GM12892 (cell line): ENCODE measurements at places on chromosomes 7 and 10.

DNA sequence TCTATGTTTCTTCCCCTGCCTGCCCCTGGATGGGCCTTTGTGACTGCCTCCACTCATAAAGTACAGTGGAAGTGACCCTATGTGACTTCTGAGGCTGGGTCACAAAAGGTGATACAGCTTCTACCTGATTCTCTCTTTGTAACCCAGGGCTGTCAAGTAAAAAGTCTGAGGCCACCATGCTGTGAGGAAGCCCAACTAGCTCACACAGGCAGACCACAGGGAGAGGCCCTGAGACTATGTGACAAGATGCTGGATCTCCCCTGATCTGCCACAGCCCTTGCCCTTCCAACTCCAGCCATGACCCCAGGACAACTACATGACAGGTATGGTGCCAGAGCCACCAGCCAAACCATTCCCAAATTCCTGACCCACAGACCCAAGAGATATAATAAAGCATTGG, 45.8 kb downstream of the DRGX start:
- no peak for DNase-seq

DNA sequence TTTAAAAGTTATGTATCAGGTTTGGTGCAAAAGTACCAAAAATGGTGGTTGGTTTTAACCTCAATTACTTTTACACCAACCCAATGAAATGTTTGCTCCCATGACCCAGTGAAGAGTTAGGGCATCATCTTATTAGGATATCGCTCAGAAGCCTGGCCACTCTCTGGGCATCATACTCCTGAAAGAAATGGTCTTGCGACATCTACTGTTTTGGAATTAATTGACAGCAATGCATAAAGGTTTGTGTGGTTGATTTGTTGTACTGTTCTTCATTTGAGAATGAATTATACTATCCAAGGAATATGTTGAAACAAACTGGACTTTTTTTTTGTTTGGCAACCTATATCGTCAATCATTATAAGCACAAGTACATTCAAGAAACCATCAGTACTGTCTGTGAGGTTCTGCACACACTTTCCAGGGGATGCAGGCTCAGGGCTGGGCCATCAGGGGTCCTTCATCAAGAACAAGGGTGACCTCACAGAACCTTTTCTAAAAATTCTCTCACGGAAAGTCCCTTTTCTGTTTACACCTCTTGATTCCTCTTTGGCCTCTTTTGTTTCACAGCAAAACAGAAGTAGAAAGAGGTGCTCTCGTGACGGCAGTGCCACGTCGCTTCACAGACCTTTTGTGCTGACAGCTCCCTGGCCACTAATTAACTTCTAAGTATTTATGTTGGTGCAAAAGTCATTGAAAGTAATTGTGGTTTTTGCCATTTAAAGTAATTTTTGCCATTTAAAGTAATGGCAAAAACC, 117.2 kb upstream of the KLF6 start:
- DNase-seq = peak; percentile 22

DNA sequence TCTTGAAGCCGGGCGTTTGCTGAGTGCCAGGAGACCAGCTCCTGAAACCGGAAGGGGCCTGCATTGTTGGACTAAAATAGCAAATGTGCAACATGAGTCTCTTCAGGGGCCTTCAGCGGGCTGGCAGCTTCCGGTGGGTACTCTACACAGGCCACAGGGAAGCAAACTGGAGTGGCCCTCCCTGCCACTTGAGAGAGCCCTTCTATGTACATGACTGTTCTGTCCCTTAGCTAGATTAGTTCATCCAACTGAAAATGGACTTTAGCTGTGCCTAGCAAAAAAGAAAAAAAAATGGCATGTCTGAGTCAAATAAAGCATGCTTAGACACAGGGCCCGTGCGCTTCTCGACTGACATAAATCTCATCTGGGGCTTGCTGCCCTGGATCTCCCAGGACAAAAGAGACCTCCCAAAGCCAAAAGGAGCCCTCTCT, 115.3 kb upstream of the TCF7L2 start:
- DNase-seq = no peak

DNA sequence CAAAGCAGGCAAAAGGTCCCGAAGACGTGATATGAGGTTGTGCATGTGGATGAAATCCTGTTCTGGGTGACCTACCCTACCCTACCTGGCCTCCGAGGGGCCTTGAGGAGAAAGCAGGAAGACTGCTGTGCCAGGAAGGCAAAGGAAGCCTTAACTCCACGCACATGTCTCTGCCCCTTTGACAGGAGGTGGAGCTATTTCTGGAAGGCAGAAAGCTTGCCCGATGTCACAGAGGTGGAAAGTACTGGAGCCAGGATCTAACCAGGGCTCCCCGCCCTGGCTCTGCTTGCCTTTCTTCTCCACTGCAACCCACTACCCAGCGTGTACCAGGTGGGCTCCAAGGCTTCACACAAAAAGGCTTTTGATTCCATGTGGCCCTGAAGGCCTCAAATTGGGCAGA, 66.4 kb upstream of the DDC start:
- no peak for DNase-seq

DNA sequence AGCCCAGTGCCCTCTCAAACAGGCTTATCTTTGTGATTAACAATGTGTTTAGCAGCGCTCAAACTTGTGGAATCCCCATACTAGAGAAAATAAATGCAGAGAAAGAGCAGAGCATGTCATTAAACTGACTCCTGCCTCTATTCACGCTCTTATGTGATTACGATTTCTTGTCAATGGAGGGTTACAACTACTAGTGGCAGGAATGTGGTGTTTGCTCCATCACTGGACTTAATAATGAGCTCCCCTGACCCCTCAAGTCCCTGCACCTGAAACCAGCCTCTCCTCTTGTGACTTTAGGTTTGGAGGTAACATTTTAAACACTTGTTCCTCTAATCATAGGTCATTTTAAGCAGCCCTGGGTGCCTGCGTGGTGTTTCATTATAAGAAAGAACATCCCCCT, 121.9 kb downstream of the PLPP4 start:
- DNase-seq = no peak

DNA sequence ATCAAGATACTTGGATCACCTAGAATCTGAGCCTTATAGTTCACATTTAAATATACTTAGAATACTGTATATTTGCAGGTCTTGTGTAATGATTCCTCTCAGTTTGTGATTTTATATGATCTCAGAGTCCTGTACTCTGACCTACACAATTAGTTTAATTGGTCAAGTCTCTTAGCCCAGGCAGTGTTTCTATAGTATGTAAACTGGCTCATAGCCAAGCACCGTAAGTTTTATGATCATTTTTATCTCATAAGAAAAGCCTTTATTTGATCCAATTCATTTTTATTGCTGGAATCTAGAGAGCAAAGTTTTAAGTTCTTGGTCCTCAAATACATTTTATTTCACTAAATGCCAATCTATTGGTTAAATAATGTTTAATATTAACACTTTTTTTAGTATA, 242.2 kb downstream of the MALRD1 start:
- DNase-seq = no peak

DNA sequence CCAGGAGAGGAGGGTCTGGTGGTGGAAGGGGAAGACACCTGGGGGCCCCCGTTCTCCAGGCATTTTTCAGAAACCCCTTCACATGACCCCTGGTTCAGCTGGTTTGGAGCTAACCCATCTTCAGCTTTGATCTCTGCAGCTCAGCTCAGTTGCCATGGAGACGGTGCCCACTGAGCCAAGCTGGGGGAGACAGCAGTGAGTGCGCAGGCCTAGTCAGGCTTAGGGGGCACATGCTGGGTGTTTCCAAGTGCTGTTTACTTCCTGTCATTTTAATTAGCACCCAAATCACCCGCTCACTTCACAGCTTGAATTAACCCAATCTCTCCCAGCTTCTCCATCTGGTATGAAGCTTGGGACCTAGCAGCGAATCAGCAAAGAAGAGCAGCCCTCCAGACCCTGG, 9.0 kb downstream of the SPOCK2 start:
- peak; percentile 19 for DNase-seq

GRCh38 chr10:73759512-73760115, 15.4 kb downstream of the SEC24C start:
- no peak for DNase-seq

DNA sequence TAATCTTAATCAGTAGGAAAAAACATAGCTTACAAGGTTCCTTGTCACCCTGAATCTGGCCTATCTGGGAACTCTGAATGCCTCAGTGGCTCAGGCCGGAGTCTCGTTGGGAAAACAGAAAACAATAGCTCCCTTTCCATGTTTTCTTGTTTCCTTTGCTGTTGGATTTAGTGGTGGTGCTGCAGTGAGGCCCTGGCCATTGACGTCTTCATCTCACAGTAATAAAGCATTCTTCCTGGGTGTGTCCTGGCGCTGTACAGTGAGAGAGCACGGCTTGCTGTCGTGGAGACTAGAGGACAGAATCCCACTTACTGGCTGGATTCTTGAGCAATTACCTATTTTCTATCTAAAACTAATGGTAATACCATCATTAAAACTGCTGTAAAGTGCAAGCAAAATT, 1.3 kb upstream of the SPOCK2 start:
- DNase-seq = no peak

DNA sequence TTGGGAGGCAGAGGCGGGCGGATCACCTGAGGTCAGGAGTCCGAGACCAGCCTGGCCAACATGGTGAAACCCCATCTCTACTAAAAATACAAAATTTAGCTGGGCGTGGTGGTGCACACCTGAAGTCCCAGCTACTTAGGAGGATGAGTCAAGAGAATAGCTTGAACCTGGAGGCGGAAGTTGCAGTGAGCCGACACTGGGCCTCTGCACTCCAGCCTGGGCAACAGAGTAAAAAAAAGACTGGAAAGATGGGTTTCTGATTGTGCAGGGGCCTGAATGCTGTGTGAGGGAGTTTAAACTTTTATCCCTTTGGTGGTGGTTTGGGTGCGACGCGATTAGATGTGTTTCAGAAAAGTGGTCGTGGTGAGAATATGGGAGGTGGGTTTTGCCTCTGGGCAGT, 1.8 kb downstream of the CHST12 start:
- no peak for DNase-seq

DNA sequence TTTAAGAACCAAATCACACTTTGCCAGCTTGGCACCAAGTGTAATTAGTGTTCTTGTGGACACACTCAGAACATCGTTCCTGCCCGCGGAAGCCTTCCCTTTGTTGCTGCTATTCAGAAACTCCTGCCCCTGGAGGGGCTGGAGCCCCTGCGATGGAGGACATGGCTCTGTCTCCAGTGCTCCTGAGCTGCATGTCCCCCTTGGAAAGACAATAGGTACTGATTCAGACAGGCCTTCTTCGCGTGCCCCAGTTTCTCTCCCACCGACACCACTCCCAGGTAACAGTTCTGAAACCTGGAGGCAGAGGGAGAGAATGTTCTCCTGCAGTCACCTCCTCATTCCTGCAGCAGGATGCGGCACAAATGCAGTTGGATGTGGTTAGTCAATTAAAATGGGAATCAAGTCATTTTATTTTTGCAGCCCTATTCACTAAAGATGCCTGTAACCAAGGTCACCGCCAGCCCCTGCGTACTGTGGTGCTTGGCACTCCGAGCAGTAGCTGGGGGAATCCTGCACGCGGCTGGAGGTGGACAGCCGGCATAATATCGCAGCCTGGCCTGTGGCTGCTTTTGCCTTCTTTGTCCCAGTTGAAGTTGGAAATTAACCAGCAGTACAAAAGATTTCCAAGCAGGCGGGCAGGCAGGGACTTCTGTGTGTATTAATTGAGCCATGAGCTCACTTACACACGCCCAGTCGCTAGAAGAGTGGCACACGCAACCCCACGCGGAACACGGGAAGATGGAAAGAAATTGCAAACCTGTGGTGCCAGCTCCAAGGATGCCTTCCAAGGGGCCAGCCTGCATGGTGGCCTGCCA, 205.7 kb downstream of the EBF3 start:
- no peak for DNase-seq

GRCh38 chr10:46064269-46064817, 18.3 kb upstream of the MSMB start:
- DNase-seq = no peak

DNA sequence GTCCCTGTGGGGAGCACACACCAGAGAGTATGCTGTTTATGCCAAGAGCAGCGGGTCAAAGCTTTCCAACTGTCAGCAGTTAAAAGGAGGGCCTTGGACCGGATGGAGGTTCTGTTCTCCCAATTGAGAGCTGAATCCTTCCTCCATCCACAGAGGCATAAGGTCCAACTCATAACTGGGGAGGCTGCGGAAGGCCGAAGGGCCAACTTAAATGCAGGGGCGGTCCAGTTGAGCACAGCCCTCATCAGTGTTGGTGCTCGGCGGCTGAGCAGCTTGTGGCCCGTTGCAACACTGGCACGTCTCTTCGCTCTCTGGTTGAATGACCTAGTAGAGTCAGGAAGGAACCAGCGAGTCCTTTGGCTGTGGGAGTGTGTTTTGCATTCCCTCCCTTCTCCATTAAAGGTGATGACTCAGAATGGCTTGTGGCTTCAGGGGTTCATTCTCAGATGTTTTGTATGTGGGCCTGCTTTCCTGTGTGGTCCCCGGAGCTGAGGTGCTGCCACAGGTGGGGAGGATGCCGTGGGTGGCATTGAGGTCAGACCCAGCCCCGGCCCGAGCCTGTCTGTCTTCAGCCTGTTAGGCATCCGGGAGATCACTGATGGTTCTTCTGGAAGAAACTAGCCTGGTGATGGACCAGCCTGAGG, 44.8 kb upstream of the DMBT1 start:
- peak; percentile 35 for DNase-seq

- no peak for DNase-seq
These were observed 19.9 kb upstream of the HSPB1 start for GRCh38 chr7:76282344-76283253.

GRCh38 chr10:108260383-108260906, 1095.9 kb upstream of the SORCS1 start:
- no peak for DNase-seq

GRCh38 chr7:28135760-28136159, 44.8 kb downstream of the JAZF1 start:
- DNase-seq = no peak

- no peak for DNase-seq
These were observed 11.2 kb downstream of the DGKI start for GRCh38 chr7:137835486-137836112.

GRCh38 chr7:157519246-157519645, 182.4 kb downstream of the DNAJB6 start:
- no peak for DNase-seq

GRCh38 chr10:94450782-94451181, 48.4 kb downstream of the TBC1D12 start:
- DNase-seq = no peak

- DNase-seq = no peak
These were observed 570.3 kb downstream of the DNAJB6 start for GRCh38 chr7:157907091-157907490.

GRCh38 chr10:93225938-93226337, 152.2 kb downstream of the CYP26A1 start:
- no peak for DNase-seq

- no peak for DNase-seq
These were observed 307.3 kb downstream of the THSD7A start for GRCh38 chr7:11524476-11525397.

DNA sequence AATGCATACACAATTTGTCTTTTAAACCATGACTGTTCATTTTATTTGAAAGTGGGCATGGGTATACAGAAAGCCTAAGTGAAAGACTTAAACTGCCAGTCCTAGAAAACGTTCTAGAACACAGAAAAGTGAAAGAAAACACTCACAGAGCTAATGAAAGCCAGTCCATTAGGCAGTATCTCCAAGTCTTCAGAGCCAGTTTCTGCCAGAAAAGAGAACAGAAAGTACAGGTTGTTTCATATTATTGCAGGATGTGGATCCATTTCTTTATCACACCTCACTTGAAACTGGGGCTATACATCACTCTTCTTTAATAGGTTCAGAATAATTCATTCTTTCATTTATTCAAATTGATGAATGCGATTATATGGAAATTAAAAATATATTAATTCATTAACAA, 7.7 kb downstream of the PON1 start:
- DNase-seq = no peak

GRCh38 chr7:112293416-112293815, 86.9 kb downstream of the ZNF277 start:
- DNase-seq = no peak
